Naive thymus-derived CD8-positive, alpha-beta T cell (primary cell): ENCODE measurements at places on chromosomes 12 and 14.

DNA sequence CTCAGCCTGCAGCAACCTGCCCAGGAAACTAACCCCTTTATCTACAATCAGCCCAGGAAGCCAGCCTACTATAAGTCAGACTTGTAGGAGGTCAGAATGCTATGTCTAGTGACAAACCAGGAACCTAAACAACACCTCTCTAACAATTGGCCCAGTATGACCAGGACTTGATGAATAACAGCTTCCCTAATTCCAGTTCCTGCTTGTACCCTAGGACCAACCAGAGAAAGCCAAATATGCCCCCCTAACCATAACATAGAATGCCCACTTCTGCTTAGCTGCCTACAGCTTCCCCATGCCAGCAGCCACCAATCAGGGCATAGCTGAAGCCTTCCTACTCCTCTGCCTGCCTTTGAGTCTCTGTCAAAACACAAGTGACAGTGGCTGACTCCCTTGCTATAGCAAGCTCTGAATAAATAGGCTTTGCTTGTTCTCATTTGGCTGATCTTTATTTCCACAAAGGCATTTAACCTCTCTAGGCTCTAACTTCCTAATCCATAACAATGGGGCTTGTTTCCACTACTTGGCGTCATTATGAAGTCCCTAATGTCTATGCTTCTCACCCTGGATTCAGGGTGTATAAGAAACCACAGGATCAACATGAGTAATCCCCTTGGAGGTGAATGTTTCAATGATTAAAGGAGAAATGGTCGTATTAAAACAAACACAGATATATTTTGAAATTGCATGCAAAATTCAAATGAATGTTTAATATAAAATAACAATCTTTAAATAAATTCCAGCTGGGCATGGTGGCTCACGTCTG is 220.2 kb downstream of the ANO6 start:
- DNase-seq, result no peak
- peaks cover 2% of the 10 kb centered on the region for H3K4me1 ChIP-seq
- H3K4me3 ChIP-seq, result no peak overlapping the region
- H3K27me3 ChIP-seq, result no peaks in the 10 kb centered on the region

DNA sequence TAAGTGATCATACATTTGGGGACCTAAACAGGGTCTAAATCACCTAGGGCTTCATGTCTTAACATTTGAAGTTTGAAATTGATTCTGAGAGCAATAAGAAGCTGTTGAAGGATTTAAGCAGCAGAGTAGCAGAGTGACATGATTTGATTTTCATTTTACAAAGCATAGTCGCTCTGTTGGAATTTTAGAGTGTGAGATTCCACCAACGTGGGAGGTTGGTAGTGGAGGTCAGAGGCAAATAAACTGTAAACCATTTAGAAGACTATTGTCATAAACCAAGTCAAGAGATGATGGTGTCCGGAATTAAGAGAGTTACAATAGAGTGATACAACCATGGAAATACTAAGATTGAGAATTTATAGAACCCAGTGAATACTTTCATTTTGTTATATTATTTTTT is 52.7 kb upstream of the ZDHHC17 start:
- no peaks in the 10 kb centered on the region for H3K36me3 ChIP-seq
- H3K4me1 ChIP-seq, result peaks cover 1% of the 10 kb centered on the region
- no peak overlapping the region for H3K4me3 ChIP-seq
- H3K27ac ChIP-seq, result no peak overlapping the region

GRCh38 chr14:39085933-39086332 is 17.1 kb downstream of the SEC23A start:
- no peak for DNase-seq
- H3K27ac ChIP-seq, result no peak overlapping the region
- H3K4me3 ChIP-seq, result no peak overlapping the region
- peaks cover 31% of the 10 kb centered on the region for H3K36me3 ChIP-seq
- no peaks in the 10 kb centered on the region for H3K27me3 ChIP-seq

GRCh38 chr12:121804417-121805111 is 755 bp downstream of the SETD1B start:
- peak overlapping the region; percentile 97 for H3K4me3 ChIP-seq
- H3K27me3 ChIP-seq, result no peaks in the 10 kb centered on the region
- H3K36me3 ChIP-seq, result peaks cover 10% of the 10 kb centered on the region
- DNase-seq, result peak; percentile 69
- H3K27ac ChIP-seq, result peak overlapping the region; percentile 93

- H3K4me1 ChIP-seq, result peaks cover 34% of the 10 kb centered on the region
- no peak overlapping the region for H3K4me3 ChIP-seq
- DNase-seq, result peak; percentile 54
- peaks cover 24% of the 10 kb centered on the region for H3K36me3 ChIP-seq
- no peaks in the 10 kb centered on the region for H3K27me3 ChIP-seq
Observed at GRCh38 chr12:44812062-44812461, 64.1 kb downstream of the NELL2 start.

DNA sequence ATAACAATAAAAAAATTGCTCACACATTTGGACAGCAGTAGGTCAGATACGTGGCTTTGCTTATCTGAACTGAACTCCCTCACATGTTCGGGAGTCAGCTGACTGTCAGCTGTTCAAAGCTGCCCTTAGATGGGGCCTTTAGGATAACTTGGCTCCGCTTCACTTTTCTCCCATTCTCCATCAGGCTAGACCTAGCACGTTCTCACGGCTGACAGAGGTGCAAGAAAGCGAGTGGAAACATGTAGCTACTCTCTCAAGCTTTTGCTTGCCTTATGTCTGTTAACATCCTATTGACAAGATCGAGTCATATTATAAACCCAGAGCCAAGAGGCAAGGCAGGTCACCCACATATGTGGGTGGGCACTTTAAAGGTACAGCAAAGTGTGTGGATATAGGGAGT is 112.0 kb upstream of the PDZRN4 start:
- no peak for DNase-seq
- H3K4me1 ChIP-seq, result no peaks in the 10 kb centered on the region

GRCh38 chr14:64998455-64998931 is 11.8 kb downstream of the FNTB start:
- H3K4me1 ChIP-seq, result peaks cover 19% of the 10 kb centered on the region
- H3K36me3 ChIP-seq, result no peaks in the 10 kb centered on the region
- no peak for DNase-seq
- H3K27me3 ChIP-seq, result no peaks in the 10 kb centered on the region
- no peak overlapping the region for H3K27ac ChIP-seq
- H3K4me3 ChIP-seq, result no peak overlapping the region

DNA sequence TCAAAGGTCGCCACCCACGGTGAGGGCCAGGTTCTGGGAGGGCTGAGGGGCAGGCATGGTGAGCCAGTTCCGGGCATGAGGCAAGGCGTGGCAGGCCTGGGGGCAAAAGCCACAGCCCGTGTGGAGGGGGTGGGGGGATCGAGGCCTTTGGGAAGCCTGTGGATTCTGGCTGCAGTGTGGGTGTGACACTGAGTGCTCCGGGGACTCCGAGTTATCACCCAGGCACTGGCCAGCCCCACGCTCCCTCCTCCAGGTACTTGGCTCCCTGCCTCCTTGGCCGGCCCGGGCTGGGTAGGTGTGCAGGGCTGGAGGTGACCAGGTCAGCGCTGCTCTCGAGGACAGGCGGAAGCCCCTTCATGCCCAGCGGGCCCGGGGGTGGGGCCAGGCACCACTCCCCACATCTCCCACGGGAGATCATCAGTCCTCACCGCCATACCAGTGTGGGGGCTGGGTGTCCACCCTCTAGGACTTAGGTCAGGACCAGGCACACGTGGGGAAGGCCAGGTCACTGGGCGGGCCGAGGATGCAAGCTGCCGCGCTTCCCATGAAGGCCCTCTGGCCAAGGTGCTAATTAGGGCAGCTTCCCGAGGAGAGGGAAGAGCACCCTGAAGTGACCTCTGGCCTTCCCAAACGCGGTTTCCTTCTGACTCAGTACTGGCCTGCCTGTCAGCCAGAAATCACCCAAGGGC is 34.1 kb upstream of the TDRD9 start:
- no peak overlapping the region for H3K4me3 ChIP-seq
- H3K36me3 ChIP-seq, result no peaks in the 10 kb centered on the region
- no peaks in the 10 kb centered on the region for H3K4me1 ChIP-seq
- no peaks in the 10 kb centered on the region for H3K27me3 ChIP-seq
- DNase-seq, result no peak
- H3K27ac ChIP-seq, result no peak overlapping the region

GRCh38 chr12:65276916-65277530 is 1.5 kb upstream of the MSRB3 start:
- H3K4me1 ChIP-seq, result peaks cover 7% of the 10 kb centered on the region
- H3K4me3 ChIP-seq, result no peak overlapping the region
- no peaks in the 10 kb centered on the region for H3K36me3 ChIP-seq
- no peak for DNase-seq

DNA sequence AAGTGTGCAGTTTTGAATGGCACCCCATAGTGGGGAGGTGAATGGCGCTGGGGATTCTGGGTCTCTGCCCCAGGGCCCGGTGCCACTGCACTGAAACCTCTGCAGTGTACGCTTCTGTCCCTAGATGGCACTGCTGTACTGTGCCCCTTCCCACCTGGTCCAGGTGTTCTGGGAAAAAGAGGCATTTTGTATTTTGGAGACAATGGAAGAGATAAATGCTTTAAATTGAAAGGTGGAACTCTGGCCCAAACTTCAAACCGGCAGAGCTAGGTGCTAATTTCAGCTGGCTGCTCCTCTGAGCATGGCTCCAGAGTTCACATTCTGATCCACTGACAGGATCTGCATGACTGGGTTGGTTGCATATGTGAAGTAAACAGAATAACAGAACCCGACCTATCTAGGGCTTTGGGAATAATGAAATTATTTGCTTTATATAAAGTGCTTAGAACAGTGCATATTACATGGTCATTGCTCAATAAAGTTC is 52.2 kb downstream of the KRT80 start:
- H3K4me3 ChIP-seq, result no peak overlapping the region
- no peak overlapping the region for H3K27ac ChIP-seq
- no peak for DNase-seq
- no peaks in the 10 kb centered on the region for H3K4me1 ChIP-seq
- H3K36me3 ChIP-seq, result no peaks in the 10 kb centered on the region
- H3K27me3 ChIP-seq, result peaks cover 8% of the 10 kb centered on the region

GRCh38 chr12:86264451-86265328 is 8.5 kb upstream of the MGAT4C start:
- no peak overlapping the region for H3K27ac ChIP-seq
- no peak for DNase-seq
- no peak overlapping the region for H3K4me3 ChIP-seq
- H3K36me3 ChIP-seq, result no peaks in the 10 kb centered on the region

DNA sequence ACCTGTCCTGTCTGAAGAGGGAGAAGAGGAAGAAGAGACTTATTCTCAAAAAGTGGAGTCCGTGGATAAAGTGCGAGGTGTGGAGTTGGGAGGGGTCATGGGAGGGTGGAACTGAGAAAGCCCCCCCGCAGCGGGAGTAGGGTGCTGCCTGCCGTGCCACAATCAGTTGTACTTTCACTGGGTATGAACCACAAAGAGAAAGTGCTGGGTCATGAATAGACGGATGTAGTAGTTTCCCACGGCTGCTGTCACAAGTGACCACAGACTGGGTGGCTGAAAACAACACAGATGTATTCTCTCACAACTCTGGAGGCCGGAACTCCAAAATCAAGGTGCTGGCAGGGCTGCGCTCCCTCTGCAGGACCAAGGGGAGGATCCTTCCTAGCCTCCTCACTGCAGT is 5.5 kb downstream of the DNAH10 start:
- peaks cover 14% of the 10 kb centered on the region for H3K4me1 ChIP-seq
- no peak for DNase-seq
- H3K27me3 ChIP-seq, result peaks cover 8% of the 10 kb centered on the region
- no peaks in the 10 kb centered on the region for H3K36me3 ChIP-seq

DNA sequence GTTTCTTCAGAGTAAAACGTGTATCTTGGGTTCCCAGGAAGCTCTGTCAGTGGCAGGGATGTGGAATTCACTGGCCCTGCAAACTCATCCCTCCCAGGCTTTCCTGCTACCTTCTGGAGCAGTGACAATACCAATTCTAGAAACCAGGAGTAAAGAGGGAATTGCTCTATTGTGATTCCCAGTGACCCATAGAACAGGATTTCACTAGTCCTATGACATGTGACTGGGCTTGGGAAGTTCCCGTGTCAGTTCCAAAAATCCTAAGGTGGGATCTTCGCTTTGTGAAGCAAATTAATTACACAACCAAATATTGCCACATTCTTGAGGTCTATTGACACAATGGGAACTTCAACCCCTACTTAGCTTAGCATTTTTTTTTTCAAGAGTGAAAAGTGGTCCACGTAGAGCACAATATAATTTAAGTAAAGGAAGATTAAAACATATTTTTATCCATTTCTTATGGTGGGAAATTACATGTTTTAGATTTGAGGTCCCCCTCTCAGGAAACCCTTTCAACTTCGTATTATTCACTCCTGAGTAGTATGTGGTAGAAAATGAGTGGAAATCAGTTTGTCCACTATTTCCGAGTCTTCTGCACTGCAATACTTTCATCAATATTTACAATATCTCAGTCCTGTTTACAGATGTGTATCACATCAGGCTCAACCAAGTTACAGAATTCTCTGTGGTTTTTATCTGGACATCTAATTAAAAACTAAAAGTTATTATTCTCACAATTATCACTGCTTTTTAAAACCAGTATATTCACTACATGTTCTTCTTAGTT is 88.9 kb upstream of the SOX5 start:
- no peaks in the 10 kb centered on the region for H3K27me3 ChIP-seq
- no peaks in the 10 kb centered on the region for H3K36me3 ChIP-seq
- no peak for DNase-seq
- no peaks in the 10 kb centered on the region for H3K4me1 ChIP-seq
- no peak overlapping the region for H3K4me3 ChIP-seq

- H3K4me1 ChIP-seq, result peaks cover 8% of the 10 kb centered on the region
- no peak overlapping the region for H3K27ac ChIP-seq
- no peak for DNase-seq
- H3K36me3 ChIP-seq, result peaks cover 64% of the 10 kb centered on the region
- H3K4me3 ChIP-seq, result no peak overlapping the region
Observed at GRCh38 chr12:45354399-45354798, 138.5 kb downstream of the ANO6 start.

DNA sequence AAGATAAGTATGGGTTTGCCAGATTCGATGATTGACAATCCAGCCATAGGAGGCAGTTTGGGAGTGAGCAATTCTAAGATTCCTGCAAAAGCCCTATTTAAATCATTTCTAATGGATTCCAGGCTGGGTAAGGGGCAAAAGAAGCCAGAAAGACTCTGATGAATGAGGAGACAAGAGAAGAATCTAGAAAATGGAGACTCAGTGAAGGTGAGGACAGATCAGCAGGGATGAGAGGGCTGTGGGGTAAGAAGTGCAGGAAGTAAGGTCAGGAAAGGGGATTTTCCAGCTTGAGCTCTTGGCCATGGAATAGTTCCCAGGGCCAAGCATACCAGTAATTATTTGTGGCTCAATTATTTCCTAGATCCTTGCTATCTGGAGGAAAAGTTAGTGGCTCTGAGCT is 87.3 kb downstream of the TMX1 start:
- no peaks in the 10 kb centered on the region for H3K4me1 ChIP-seq
- H3K4me3 ChIP-seq, result no peak overlapping the region

GRCh38 chr12:80186727-80187217 is 87.4 kb downstream of the OTOGL start:
- peak; percentile 5 for DNase-seq
- no peaks in the 10 kb centered on the region for H3K27me3 ChIP-seq
- H3K27ac ChIP-seq, result no peak overlapping the region
- no peaks in the 10 kb centered on the region for H3K36me3 ChIP-seq
- H3K4me1 ChIP-seq, result no peaks in the 10 kb centered on the region
- H3K4me3 ChIP-seq, result no peak overlapping the region

DNA sequence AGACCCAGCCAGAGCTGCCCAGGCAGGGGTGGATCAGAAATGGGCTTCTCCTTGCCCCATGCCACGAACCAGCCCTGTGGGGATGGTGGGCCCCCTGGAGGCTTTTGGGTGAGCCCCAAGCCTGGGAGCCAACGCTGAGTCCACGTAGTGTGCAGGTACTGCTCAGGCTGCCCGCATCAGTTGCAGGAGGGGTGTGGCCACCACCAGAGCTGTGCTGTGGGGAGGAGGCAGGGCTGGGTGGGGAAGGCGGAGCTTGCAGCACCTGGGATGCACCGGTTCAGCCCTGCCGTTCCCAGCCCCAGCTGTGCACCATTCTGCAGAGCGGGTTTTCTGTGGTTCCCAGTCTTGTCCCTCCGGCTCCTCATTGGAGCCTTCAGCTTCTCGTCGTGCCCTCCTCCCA is 36.3 kb downstream of the IL31 start:
- H3K27ac ChIP-seq, result no peak overlapping the region
- no peaks in the 10 kb centered on the region for H3K4me1 ChIP-seq
- no peak overlapping the region for H3K4me3 ChIP-seq
